Activated CD8-positive, alpha-beta memory T cell treated with anti-CD3 and anti-CD28 coated beads, Interleukin-2, amount 10 ng/mL, durations not matched to agents 7 days and 5 days (primary cell): ENCODE measurements at places on chromosomes 1 and 21. TPM values are rescaled to one million over a fixed set of nuclear protein-coding genes. Genes with fewer than 3 reads are reported as not detected.

Gene RGS4
- not detected for total RNA-seq

Gene TAS1R1
- total RNA-seq: not detected

Gene PIK3R3
- total RNA-seq: 9.6 TPM

Gene PLEKHA6
- total RNA-seq: 0.02 TPM

Gene MEGF6
- 2.1 TPM for total RNA-seq

Gene HENMT1
- 34.1 TPM for total RNA-seq

Gene TMEM9
- total RNA-seq: 10.7 TPM

Gene METTL13
- 47.0 TPM for total RNA-seq

Gene ZBTB8OS
- total RNA-seq: 70.5 TPM

Gene PLA2G4A
- not detected for total RNA-seq

DNA sequence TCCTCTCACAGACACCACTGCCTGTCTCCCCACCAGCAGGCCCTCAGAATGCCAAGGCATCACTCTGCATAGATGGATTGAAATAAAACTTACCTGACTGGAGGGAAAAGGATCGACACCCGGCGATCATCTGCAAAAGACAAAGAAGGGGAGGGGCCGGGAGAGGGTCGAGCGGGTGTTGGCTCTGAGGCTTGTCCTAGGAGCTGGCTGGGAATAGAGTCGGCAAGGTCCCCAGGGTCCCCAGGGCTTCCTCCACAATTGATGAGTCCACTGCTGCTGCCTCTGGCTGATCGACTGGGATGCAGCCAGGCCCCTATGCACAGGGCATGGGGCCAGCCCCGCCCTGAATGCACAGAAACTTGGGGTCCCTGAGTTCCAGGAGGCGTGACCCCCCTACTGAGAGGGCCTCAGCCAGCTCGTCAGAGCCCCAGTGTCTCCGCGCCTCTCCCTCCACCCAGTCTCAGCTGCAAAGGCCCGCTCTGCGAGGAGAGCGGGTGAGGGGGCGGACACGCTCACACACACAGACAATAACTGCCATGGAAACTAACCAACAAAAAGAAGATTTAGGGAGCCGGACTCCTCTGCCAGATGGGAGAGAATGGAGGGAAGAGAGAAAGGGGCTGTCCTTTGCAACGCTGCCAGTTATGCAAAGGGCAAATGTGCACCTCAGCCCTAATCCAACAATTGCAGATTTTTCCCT, at the start of gene KLHDC8A:
KLHDC8A (minus strand) TSS at position 483 of the 700 bp plus-strand sequence. CDS start 13,318 bp downstream, outside the sequence.
- no peak for DNase-seq

DNA sequence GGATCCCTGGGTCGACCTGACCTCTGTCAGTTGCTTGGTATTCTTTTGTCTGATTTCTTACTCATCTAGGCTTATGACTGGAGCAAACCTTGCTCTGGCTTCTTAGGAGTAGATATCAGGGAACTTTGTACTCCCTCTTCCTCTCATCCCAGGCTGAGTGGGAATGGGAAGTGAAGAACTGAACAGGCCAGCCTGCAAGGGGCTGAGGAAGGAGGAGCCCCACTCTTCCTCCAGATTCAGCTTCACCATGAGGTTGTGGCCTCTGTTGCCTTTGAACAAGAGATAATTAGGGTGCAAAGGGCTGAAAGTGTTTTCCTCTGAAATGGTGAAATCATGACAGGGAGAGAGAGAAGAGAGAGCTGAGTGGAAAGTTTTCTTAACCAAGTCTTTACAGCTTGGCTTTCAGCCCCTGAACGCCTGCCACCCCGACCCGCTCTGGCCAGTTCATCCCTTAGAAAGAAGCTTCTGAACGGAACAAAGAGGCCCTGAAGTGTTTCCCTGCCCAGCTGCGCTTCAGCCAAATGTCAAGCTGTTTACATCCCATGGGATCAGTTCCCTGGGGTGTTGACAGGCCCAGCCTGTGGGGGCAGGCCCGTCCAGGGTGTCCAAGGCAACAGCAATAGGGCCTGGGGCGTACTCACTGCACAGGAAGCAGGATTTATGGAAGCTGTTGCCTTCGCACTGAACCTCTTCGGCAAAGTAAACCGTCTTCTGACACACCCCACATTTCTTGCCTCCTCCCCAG, 11.2 kb downstream of the CSRP1 start:
- DNase-seq: no peak

DNA sequence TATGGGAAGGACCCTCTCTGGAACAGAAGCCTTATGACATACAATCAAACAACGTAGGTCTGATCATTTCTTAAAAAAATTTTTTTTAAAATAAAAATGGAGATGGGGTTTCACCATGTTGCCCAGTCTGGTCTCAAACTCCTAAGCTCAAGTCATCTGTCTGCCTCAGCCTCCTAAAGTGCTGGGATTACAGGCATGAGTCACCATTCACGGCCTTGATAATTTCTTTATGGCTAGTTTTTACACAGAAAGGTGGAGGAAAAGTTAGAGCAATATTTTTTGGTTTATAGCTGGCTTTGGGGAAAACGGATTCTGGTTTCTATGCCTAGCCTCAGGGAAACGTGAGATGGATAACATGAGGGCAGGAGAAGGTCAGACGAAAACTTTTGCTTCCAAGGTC, 70.0 kb upstream of the B3GALT5 start:
- no peak for DNase-seq

DNA sequence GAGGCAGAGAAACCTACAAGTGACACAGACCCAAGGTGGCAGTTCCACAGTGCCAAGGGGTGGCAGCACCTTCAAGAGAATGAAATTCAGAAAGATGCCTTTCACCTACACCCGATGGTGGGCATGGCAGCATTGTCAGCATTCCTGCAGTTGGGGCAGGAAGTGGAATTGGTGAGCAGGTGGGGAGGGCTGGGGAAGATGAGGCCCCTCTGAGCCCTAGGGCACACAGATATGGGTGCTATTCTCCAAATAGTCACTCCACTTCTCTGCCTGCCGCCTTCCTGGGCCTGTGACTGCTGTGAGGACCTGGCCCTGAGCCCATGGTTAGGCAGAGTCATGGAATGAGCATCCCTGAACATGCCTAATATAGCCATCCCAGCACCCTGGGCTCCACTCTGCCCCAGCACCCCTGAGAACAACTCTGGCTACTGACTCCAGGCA, 8.3 kb downstream of the SHISA4 start:
- DNase-seq: no peak

DNA sequence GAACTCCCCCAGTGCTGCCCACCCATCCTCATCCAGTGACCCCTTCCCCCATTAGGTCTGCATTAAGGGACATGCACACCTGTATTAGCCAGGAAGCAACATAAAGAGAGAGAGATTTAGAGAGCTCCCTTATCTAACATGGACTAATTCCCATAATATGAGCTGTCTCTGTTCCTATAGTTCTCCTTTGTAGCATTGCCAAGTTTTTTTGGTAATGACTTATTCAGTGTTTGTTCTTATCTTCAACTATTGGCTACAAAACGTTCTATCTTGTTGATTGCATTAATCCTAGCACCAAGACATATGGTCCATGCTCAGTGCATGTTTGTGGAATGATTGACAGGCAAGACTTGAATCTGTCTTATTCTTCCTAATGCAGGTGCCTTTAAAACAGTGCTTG, 264.0 kb downstream of the ADGRL2 start:
- DNase-seq: no peak

GRCh38 chr1:10564063-10564462, 89.3 kb downstream of the PEX14 start:
- DNase-seq: no peak

GRCh38 chr1:85326336-85326735, 49.9 kb upstream of the BCL10 start:
- DNase-seq: no peak

DNA sequence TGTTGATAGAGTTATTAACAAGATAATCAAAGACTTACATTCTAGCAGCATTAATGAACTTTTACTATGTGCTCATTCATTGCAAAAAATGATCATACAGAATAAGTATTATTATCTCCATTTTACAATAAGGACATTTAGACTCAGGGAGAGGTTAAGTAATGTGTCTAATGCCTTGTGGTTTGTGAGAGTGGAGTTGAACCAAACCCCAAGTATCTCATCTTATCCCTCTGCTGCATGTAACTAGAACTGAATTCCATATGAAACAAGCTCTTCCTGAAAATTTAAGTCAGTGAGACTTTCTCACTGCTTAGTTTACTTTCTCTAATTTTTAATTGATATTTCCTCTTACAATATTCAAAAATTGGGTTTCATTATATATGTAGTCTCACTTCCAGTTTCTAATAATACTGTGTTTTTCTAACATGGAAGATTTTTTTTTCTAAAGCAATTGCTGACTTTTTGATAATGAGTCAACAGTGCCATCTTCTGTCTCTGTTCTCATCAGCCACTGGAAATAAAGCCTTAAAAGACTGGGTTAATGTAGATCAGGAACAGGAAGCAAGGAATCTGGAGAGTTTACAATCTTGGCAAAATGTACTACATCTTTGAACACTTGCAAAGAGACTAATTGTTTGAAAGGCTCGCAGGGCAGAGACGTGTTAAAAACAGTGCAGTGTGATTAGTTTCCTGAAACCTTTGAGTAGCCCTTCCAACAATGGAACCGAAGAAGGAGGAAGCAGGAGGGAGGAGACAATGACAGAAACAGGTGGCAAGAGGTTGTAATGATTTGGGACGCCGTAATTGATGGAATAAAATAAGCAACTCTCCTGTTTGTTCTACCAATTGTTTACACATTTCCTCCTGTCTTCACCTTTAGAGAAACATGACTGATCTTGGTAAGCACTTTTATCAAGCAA, 567.6 kb downstream of the MRPL39 start:
- no peak for DNase-seq

DNA sequence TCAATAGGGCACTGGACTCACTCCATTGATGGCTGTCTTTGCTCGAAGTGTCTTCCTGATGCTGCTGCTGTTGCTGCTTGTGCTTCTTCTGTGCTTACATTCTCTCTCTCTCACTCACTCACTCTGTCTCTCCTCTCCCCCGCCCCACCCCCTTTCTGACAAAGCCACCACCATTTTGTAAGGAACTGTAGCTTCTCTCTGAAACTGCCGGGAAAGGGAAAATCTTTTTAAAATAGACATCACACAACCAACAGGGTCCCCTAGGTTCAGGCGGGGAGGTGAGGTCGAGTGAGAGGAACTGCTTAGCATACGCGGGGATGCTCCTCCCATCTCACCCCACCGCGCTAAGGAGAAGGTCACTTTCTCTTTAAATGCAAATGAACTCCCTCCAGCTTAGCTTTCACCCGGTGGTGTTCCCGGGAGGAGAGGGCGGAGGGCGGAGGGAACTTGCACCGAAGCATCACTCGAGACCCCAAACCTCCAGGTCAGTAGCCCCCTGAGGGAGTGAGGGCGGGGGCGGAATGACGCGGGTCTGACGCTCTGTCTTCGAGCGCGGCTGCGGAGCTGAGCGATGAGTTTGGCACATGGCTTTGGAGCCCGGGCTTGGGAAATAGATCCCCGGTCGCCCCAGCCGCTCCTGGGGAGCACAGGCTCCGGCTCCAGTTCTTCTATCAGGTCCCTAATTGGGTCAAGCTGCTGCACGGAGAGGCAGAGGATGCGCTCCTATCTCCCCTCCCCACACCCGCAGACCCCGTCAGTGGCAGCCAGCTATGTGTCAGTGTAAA, at the start of gene CCDC28B:
CCDC28B (plus strand) TSS at position 370 of the 785 bp plus-strand sequence. CDS start 1,341 bp downstream, outside the sequence.
- peak; percentile 71 for DNase-seq

- no peak for DNase-seq
Measured at GRCh38 chr21:42120101-42120902, 49.2 kb downstream of the UMODL1 start.

- no peak for DNase-seq
Measured at GRCh38 chr1:15957221-15958095, 18.4 kb downstream of the ZBTB17 start.

DNA sequence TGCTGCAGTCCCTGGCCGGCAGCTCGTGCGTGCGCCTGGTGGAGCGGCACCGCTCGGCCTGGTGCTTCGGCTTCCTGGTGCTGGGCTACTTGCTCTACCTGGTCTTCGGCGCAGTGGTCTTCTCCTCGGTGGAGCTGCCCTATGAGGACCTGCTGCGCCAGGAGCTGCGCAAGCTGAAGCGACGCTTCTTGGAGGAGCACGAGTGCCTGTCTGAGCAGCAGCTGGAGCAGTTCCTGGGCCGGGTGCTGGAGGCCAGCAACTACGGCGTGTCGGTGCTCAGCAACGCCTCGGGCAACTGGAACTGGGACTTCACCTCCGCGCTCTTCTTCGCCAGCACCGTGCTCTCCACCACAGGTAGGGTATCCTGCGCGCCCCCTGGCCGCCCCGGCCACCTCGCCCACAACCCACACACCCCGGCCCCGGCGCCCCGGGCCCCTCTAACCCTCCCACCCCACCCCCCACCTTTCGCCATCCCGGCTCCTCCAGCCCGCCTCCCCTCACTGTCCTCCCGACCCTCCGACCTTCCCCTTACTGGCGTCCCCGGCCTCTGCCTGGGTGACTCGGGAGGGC, 352 bp downstream of the KCNK1 start:
- DNase-seq: no peak

DNA sequence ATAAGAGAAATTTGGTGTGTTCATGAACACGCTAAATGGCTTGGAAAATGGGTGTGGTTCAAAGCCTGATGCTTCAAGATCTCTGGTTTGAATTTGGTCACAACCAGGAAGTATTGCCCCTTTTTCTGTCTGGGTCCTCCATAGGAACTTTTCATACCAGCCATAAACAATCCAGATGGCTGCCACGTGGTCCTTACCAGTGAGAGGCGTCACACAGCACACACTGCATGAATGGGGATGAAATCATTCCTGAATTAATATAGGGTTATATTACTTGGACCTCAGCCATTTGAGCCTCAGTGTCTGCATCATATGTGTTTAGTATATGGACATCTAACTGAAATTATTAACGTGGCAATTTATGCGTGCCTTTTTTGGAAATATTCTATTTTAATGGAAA, 64.0 kb downstream of the PRRX1 start:
- DNase-seq: no peak

DNA sequence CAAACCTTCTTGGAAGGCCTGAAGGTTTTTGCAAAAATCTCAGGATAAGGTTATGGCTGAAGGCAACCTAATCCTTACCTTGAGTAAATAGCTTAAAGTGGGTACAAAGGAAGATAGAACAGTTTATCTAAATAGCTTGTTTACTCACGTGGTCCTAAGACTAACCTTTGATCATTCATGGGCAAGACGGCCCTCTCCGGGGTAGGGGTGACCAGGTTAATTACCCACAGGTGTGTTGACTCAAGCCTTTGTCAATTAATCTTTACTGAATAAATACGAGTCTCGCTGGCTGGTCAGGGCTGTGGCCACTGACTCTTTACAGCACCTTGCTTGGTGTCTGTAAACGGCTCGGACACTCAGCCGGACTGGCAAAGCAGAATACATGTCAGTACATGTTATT, 10.8 kb downstream of the AADACL4 start:
- DNase-seq: no peak

- DNase-seq: no peak
Measured at GRCh38 chr1:169160845-169161495, 54.5 kb downstream of the ATP1B1 start.

DNA sequence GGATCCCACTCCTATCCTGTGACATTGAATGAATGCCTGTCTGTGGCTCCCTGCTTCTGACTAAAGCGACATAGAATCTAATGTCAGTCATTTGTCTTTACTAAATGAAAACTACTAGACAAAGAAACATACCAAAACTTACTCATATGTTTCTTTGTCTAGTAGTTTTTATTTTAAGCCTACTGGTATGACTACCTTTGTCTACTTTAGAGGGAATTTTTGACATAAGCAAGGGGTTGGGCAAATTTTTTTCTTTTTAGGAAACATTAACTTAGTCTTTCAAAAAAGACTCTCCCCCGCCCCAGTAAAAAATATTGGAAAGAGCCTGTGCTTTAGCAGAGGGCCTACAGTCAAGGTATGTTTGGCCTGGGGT, 4.9 kb downstream of the NEK7 start:
- no peak for DNase-seq

GRCh38 chr1:185280589-185280988, 36.5 kb downstream of the IVNS1ABP start:
- no peak for DNase-seq
